ENCODE measurements at places on chromosomes 16 and 17.

- no peak for DNase-seq
Measured at GRCh38 chr17:28071891-28072606, 29.6 kb downstream of the NLK start.

- no peak for DNase-seq
Measured at GRCh38 chr16:67154578-67155294, 3.9 kb upstream of the B3GNT9 start.

- peak; percentile 49 for DNase-seq
Measured at GRCh38 chr17:16923097-16923903, 48.6 kb downstream of the TNFRSF13B start.

DNA sequence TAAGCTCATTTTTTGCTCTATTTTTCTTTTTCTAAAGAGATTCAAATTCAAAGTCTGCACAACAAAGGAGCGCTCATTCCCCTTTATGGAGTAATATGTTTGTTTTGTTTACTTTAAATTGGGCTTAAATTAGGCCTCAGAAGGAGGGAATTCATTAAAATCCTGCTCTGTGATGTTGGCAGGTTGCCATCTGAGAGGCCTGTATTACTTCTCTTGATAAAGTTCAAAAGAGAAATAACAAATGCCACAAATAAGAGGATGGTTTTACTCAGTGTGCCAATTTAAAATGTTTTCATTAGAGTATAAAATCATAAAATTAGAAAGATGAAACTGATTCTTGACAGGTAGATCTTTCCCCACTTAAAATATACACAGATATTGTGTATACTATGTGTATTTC is 54.5 kb upstream of the HLF start:
- no peak for DNase-seq

- DNase-seq = no peak
Measured at GRCh38 chr17:46264456-46265198, 30.3 kb upstream of the LRRC37A start.
